ENCODE measurements at places on chromosomes 12 and 14.

DNA sequence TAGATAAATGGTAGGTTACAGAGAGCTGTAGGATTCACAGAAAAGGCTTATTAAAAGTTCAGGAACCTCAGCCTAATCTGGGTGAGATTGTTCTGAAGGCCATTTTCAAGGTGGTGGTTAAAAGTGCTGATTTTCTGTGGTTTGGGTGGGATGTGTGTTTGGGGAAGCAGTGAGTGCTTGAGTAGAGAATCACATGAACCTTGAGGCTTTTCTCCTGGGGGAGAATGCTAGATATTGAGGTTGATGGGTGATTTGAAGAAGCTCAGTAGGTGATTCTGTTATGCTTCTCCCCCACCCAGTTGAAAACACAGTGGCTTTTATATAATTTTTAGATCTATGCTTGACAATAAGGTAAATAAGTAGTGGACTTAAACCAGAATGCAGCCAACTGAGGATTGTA lies 420.9 kb downstream of the PCNX1 start:
- no peak for DNase-seq

DNA sequence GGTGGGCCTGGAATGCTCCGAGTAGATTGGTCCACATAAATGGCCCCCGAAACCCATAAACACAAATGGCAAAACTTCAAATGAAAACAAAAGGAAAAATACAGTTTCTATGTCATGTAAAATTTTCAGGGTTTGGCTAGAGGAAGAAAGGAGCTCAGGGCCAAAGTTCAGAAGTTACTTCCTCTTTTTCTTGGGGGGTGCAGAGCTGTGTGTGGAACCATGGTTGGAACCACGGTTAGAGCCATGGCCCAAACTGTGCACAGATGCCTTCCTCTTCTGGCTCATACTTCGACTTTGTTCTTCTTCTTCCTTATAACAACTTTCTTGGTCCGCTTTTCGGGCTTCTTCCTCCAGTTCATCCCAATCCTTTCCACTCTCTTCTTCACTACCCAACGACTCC lies 51.7 kb downstream of the MGST1 start:
- no peak for DNase-seq

DNA sequence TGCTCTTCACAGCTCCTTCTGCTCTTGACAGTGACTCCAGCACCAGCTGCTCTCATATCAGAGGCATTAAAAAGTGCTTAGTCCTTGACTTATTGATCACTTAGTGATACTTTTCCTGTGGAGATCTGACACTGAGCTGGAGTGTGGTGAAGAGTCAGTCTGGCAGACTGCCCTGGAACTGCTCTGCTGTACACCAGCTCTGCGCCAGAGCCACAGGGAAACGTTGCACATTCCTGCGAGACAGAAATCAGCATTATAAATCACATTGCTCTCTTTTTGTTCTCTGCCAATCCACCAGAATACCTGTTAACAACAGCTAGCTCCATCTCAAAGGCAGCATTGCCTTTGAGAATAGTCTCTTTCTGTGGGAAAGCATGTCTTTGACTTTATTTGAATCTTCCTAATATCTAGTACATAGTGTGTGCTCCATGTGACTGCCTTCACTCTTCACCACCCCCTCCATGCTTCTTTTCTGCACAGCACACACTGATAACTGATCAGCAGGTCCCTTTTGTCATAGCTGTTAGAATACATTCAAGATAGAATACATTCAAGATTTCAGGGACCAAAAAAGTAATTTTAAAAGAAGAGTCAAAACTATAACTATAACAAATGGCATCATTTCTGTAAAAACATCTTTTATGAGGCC lies 48.2 kb upstream of the VSX2 start:
- DNase-seq: no peak

GRCh38 chr14:95355422-95355821 lies 35.7 kb upstream of the CLMN start:
- no peak for DNase-seq

GRCh38 chr12:124150168-124150567 lies 144.7 kb upstream of the RFLNA start:
- DNase-seq: no peak

- DNase-seq: no peak
These were observed 230.7 kb upstream of the CAND1 start for GRCh38 chr12:67038486-67038885.

DNA sequence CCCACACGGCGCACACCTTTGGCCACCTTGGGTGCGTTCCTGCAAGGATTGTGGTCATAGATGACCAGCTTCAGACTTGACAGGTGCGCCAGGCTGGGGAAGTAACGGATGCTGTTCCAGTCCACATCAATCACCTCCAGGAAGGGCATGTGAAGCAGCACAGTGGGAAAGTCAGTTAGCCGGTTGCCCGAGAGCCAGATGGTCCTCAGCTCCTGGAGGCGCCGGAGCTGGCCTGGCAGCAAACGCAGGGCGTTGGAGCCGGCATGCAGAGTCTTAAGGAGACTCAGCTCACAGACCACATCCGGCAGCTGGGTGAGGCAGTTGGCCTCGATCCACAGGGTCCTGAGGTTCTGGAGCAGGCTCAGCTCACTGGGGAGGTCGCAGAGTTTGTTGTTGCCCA lies 581 bp downstream of the LRRC10 start:
- no peak for DNase-seq

- DNase-seq: no peak
These were observed 1.0 kb downstream of the RTL1 start for GRCh38 chr14:100902295-100903133.

DNA sequence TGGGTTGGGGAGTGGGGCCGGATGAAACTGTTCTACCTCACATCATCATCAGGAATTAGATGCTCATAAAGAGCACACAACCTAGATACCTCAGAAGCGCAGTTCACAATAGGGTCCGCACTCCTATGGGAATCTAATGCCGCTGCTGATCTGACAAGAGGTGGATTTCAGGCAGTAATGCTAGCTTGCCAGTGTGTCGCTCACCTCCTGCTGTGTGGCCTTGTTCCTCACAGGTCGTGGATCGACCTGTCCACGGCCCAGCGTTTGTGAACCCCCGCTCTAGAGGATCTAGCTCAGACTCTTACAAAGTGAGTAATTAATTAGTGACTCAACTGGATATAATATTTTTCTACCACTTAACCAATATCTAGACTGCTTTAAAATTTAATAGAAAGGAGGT lies 5.8 kb downstream of the PPP1R12A start:
- no peak for DNase-seq

DNA sequence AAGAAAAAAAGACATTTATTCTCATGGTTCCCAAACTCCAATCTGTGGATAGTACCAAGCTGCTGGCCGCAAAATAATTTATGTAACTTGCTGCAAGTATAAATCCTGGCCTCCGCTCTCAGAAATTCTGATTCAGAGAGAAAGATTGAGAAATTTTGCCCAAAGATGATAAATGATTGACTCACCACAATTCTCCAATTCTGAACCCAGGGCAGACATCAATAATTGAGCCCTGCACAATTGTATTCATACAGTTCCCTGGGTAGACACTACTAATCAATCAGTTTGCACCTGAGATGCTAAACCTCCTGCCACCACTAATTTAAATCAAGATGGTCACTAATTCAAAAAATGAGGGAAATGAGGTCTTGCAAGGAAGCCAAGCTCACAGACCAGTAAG lies 38.2 kb downstream of the TRPV4 start:
- DNase-seq: no peak

DNA sequence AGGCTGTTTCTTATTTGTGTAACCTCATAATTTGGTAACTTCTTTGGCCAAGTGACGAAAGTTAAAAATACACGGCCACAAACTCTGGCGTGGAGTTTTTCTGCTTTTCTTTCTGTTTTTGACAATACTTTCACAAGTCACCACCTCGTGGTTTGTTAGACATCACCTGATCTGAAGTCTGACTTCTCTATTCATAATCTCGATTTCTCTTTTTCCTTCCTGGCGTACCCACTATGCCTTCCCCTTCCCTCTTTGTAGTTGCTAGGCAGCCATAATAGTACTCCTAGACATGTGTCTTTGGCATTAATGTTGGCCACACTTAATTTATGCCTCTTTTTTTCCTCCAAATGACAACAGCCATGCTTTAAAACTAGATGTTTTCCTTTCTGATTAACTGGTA lies 97.6 kb downstream of the POLR3B start:
- no peak for DNase-seq

GRCh38 chr12:41605545-41606305 lies 417.6 kb downstream of the PDZRN4 start:
- no peak for DNase-seq

- DNase-seq: no peak
These were observed 1.4 kb downstream of the RAN start for GRCh38 chr12:130873106-130873795.

DNA sequence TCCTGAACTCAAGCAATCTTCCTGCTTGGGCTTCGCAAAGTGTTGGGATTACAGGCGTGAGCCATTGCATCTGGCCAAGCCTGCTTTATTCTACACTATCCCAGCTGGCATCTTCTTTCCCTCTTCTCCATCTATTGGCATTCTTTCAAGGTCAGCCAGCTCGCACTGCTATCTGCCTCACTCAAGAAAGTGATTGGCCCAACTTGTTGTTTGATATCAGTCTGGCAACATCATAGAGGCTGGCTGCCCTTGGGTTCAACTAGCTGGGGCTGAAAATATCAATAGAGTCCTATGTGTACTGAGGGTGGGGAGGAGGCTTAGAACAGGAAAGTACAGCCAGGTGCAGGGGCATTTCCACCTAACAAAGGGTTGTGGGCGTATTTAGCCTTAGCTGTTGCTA lies 17.1 kb downstream of the GMFB start:
- DNase-seq: no peak
